ENCODE measurements at places on chromosomes 6 and 20.

DNA sequence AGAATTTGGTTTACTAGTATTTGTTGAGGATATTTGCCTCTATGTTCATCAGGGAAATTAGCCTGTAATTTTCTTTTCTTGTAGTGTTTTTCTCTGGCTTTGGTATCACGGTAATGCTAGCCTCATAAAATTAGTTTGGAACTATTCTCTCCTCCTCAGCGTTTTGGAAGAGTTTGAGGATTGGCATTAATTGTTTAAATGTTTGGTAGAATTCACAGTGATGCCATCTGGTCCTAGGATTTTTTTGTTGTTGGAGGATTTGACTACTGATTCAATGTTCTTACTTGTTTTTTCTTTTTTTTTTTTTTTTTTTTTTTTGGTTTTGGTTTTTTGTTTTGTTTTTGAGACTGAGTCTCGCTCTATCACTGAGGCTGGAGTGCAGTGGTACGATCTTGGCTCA lies 156.2 kb upstream of the BTBD3 start:
- DNase-seq, result no peak

GRCh38 chr6:125529061-125529460 lies 220.4 kb upstream of the HEY2 start:
- DNase-seq, result no peak

GRCh38 chr6:30007132-30007764 lies 53.8 kb upstream of the POLR1H start:
- no peak for DNase-seq

- DNase-seq, result peak; percentile 66
Observed at GRCh38 chr6:11366183-11366933, 133.9 kb upstream of the NEDD9 start.

- no peak for DNase-seq
Observed at GRCh38 chr6:6482256-6482655, 106.3 kb upstream of the LY86 start.

DNA sequence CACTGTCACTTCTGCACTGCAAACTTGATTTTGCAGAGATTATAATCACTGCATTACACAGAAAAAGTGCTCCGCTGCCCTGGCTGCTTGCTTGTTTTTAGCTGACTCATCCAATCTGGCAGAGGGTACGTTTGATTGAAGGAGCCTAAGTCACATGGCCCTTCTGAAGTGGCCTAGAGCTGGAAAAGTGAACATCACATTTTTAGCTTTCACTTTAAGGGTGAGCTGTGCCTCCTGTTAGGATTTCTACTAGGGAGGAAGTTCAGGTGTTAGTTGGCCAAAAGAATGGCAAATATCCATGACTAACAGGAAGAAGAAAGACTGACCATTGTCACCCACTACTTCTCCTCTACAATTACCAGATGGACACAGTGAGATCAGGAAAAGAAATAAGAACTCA lies 889.1 kb upstream of the MAP3K7 start:
- no peak for DNase-seq

- DNase-seq, result no peak
Observed at GRCh38 chr6:10643201-10643651, 51.2 kb downstream of the C6orf52 start.

DNA sequence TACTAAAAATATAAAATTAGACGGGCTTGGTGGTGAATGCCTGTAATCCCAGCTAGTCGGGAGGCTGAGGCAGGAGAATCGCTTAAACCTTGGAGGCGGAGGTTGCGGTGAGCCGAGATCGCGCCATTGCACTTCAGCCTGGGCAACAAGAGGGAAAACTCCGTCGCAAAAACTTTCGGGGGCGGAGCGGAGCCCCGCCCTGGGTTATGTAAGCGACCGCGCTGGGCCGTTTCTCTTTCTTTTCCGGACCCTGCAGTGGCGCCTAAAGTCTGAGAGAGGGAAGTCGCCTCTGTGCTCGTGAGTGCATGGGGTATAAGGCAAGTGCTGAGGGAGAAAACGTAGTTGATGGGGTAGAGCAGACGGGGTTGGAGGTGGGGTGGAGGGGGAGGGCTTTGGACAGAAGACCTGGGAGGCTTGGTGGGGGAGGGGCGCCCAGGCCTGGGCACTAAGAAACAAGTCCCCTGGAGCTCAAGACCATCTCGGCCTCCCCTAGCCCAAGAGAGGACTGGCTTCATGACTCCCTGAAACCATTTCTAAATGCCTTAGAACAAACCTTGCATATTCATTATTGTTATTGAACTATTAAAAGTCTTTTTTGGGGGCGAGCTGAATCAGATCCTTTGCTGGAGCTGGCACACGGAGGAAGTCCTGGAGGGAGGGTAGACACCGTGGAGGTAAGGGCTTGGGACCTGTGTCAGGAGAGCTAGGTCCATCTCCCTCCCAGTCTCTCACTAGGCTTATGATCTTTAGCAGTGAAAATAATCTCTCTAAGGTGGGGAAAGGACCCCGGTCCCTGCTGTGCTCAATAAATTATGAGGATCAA lies 2.7 kb upstream of the MICA start:
- DNase-seq, result peak; percentile 81

DNA sequence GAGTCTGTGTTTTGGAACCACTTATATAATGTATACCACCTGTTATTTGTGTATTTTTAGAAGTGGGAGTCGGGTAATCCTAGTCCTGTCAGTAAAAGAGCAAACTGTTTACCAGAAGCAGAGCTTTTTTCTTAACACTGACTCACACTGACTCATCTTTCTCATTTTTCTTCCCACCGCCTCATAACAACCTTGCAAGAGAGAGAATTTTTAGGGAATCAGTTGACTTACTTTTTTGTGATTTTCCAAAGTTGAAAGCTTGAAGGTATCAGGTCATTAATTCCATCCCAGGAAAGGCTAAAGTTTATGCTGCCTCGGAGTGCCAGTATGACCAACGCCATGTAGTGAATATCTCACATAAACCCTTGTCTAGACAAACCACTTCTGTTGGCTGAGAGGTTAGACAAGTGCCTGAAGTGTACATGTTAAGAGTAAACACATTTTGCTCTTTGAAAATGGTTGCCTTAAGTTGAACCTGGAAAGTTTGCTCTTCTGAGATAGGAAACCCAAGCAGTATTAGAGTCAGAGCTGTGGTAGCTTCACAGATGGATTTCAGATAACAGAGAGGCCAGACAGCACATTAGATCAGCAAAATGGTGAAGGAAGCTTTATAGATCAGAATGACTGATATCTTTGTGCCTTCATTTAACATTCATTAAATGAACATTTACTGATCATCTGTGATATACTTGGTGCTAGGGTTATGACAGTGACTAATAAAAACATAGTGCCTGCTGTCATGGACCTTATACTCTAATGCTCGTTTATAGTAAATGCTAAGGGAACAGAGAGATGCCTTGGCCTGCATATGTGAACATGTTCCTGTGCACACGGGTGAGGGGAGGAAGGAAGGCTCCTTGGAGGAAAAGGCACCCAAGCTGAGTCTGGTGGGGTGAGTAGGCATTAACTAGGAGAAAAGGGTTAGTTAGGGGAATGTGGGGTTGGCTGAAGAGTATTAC lies 29.1 kb upstream of the PKIG start:
- DNase-seq, result no peak
